NCI-H460 (cell line): ENCODE measurements at places on chromosomes 4 and X. TPM values are rescaled to one million over a fixed set of nuclear protein-coding genes. Genes with fewer than 3 reads are reported as not detected.

DNA sequence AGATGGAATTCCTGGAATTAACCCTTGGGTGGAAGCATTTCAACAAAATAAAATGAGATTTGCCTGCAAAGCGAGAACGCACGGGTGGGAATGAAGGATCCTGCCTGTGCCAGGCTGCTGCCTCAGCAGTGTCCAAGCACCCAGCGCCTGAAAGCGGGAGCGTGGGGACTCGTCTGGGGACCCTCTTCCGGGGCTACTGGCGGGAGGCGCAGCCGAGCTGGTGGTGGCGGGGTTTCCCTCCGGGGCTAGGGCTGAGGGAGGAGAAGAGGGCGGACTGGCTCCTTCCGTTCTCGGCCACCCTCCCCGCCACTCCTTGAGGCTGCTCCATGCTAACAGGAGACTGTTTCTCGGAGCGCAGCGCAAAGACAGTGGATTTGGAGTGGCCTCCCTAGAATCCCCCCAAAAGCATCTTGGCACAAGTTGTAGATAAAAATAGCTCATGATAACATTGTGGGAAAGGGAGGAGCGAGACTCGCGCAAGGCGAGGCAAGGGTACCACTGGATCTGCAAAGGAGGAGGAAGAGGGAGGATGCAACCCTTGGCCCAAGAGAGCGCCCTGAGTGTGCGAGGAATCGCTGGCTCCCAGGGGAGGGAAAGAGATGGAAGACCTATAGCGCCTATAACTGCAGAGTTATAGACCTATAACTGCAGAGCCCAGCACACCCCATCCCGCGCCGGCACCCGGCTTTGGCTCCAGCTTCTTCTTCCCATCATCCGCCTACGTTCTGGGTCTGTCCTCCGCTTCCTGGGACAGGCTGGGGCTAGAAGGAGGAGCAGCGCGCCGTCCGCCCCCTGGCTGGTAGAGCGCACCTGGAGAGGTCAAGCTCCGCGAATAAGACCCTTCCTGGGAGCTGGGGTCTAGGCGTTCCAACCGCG is 1.3 kb downstream of the HS3ST1 start:
- no peak for DNase-seq

Gene SSX2
- not detected in 2 replicates for total RNA-seq

- no peak for DNase-seq
These were observed 186.1 kb downstream of the PALLD start for GRCh38 chr4:168682898-168683500.

Gene PCDH11X
- total RNA-seq, result 7.6 and 8.3 TPM in 2 replicates
